ENCODE measurements at places on chromosomes 4 and X. TPM values are rescaled to one million over a fixed set of nuclear protein-coding genes. Genes with fewer than 3 reads are reported as not detected.
A peak's percentile ranks its signal among the peaks of the same experiment; 100 is the strongest.

DNA sequence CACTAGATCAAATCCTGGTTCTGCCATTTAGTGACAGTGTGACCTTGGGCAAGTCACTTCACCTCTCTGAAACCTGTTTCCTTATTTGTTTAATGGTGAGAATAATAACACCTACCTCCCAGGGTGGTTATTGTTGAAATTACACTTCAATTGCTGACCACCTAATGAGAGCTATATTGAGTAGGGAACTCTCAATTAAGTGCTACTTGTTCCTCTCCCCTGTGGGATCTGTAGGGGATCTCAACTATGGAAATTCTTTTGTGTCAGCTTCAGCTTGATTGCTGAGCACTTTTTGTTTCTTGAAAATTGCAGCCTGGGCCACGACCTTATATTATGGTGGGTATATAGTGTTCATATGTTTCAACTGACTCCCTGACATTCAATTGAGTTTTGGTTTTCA, 102.1 kb downstream of the SHROOM4 start:
- DNase-seq: no peak

- no peak for DNase-seq
Observed at GRCh38 chr4:150231107-150231770, 153.0 kb downstream of the DCLK2 start.

GRCh38 chr4:48193096-48193836, 59.2 kb upstream of the TXK start:
- no peak for DNase-seq

DNA sequence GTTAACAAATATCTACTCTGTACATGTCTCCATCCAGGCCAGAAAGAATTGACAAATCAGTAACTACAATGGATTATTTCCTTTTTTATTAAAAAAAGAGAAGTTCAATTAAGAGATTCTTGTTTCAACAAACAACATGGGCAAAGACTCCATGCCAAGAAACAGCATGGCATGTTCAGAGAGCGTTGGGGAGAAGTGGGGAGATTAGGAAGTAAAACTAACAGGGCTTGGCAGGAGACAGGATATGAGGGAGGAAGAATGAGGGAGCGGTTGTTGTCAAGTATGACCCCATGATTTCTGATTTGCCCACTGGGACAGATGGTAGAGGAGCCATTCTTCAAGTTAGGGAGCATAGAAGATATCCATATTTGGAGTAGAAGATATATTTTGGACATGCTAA, 128.4 kb downstream of the RNF150 start:
- DNase-seq: no peak

DNA sequence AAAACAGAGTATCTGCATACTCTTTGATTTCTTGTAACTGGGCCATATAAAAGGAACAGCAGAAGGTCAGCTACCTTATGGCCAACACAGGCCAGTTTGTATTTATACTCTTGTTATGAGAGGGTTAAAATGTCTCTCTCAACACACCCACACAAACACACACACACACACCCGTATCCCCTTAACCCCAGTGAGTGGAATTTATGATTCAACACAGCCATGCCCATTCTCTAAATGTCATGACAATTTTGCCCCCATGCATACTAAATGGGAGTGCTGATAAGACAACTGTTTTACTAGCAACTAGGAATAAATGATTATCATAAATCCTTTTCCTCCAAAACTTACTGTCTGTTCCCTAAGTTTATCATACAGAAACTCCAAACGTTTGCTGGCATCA, 22.1 kb upstream of the SCD5 start:
- DNase-seq: no peak

DNA sequence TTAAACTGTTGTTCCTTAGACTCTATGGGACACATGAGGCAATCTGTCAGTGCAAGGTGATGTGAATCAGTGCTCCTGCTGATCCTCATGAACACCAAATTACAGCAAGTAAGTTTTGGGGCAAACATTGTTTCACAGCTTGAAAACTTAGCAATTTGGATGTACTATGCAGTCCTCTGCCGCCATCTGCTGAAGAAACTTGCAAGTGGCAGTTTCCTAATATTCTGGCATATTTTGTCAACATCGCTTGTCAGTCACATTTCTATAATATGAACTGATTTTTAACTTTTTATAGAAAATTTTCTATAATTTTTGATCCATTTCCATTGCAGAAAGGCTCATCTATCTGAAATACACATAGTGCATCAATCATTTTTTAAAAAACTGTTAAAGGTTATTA, 56.3 kb downstream of the ZAR1 start:
- no peak for DNase-seq

DNA sequence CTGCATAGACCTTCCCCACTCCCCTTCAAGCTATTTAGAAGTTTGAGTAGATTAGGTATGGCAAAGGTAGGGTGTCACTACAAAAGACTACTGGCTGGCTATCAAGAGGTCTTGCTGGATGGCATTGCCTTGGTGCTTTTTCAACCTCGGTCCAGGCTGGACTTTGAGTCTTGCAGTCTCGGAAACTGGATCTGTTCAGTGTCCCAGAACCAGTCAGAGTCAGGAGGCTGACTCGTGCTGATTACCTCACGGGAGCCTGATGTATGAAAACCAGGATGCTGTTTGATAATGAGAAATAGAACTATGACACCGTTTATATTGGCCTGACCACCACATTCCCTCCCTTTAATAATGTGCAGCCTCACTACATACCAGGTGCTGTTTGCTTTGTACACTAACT, 2.7 kb upstream of the PHKA1 start:
- DNase-seq: no peak

DNA sequence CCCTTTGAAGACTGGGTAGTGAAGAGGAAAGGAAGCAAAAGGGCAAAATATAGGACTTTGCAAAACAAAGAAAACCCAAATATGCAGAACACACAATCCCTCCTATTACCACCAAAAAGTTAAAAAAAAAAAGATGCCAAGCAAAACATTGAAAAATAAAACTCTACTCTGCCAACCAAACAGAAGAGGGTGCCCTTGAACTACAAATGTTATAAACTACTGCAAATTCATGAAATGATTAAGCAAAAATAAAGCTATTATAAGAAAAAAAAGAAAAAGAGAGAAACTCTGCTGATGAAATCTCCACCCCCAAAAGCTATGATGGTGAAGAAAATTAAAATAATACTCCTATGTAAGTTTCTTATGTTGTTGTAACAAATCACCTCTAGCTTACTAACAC, 168.5 kb upstream of the STK26 start:
- no peak for DNase-seq

DNA sequence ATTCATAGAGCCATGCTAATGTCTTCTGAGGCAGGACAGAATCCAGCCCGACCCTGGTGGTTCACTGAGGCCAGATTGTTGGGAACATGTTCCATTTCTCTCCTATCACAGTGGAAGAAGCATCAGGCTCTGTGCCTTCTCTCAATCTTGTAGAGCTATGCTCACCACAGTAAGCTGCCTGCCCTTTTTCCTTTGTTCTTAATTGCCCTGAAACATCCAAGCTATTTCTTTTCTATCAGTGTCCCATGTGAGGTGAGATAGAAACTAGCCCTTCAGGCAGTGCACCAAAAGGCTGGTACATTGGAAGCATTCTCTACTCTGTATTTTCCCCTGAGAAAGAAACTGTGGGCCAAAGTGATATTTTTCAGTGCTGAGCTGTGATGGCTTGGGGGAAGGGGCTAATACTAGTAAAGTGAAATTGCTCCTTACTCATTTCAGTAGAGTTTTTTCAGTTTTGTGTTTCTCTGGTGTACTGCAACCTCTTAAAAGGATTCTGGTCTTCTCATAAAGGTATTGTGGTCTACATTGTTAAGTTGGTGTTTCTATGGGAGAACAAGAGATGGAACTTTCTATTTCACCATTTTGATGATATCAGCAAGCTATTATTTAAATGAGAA, 611.2 kb downstream of the RPA4 start:
- peak; percentile 3 for DNase-seq

- no peak for DNase-seq
Observed at GRCh38 chrX:112545051-112545450, 134.7 kb downstream of the LHFPL1 start.

GRCh38 chr4:84492737-84493091, 6.4 kb downstream of the NKX6-1 start:
- DNase-seq: no peak

DNA sequence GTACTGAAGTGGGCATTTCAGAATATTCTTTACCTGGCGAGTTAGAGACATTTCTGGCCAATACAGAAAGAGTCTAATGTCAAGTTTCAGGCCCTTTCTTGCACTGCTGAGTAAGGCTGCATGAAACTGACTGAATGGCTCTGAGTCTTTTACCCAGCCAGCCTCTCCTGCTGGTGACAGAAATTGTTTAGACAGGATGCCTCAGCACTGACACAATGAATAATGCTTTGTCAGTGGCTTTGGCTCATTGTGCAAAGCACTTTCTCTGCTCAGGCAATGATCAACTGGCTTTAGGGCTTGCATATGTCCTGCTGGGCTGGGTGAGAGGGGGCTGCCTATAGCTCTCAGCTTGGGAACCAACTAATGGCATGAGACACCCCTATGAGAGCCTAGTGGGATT, 45.5 kb downstream of the CLNK start:
- DNase-seq: no peak

DNA sequence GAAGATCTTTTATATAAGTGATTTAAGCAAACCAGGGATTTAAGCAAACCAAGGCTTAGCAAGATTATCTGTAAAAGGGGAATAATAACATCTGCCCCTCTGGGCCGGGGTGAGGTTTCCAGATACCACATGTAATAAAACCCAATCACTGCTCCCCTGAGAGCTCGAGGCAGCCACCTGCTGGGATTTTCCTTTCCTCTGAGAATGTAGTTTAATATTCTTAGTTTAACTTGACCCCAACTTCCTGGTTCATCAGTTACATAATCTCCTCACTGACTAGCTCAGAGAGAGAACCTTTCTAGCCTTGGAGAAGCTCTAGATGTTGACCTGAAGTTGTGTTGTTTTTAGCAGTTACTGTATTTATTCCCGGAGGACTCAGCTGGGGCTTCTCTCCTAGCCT, 322.4 kb downstream of the ARHGAP10 start:
- no peak for DNase-seq

GRCh38 chr4:73621357-73621756, 1.1 kb upstream of the RASSF6 start:
- DNase-seq: no peak

DNA sequence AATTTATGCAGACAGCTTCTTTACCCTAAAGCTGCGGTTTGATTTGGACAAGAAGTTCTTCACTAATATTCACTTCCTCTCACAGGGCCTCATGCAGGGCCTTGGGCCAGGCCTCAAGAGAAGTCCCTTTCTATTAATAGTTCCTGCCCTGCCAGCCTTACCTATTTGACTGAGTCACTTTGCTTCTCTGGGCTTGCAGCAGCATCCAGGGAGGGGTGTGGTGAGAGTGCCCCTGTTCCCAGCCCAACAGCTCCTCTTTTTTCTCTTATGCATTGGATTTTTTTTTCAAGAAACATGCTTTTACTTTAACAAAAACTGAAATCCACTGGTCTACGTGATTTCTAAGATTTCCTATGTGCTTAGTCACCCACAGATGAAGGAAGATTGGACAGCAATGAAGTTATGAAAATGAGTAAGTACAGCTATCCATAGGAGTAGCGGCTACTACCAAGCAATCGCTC, 26.7 kb downstream of the FAM156B start:
- DNase-seq: no peak

- no peak for DNase-seq
Observed at GRCh38 chr4:141375855-141376254, 155.2 kb downstream of the ZNF330 start.

DNA sequence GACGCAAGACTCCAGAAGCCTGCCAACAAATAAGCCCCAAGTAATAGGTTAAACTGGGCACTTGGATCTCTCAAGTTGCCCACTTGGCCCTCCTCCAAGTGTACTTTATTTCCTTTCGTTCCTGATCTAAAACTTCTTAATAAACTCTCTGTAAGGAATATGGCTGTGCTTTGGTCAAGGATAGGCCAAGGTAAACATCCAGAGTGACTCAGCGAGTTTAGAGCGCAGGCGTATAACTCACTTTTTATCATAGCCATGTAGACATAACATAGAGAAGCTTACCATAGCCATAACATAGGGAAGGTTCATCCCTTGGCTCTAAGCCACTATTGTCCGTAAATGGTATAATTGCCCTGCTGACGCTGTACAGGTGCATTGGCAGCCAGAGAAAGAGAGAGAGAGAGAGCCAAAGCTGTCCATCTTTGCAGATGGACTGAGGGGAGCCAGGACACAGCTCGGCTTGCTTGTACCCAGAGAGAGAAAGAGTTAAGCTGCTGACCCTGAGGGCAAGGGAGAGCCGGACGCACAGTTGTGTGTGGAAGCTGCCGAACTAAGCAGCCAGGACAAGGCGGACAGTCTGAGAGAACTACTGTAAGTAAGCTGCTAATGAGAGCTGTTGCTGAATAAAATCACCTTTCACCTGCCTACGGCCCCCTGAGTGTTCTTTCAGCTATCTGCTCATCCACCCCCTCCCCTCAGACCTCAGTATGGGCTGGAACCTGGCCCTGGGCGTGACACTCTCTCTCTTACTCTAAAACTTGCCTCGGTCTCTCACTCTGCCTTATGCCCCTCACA, 1.8 kb downstream of the TLR1 start:
- no peak for DNase-seq

DNA sequence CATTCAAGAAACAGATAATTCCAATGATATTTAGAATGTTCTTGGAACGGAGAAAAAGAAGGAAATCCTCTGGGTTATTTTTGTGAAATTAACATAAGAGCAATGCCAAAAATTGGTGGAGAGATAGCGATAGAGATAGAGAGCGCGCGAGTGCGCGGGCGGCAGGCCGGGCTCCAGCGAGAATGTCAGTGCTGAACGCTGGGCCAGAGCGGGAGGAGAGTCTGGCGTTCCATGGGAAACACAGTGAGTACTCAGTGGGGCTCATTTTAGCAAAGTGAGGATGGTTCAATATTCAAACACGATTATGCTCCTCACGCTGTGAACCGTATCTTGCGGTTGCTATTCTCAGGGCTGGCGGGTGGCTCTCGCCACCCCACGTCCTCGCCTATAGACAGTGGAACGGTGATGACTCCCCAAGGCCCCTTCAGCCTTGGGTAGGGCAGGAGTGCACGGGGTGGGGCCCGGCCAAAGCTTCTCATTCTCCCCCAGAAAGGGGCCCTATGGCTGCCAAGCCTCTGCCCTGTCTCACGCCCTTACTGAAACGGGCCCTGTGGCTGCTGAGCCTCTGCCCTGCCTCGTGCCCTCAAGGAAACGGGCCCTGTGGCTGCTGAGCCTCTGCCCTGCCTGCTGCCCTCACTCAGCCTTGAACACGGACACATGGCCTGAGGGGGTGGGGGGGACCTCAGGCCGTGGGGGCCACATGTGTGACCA, 16.9 kb downstream of the CPLX1 start:
- no peak for DNase-seq

GRCh38 chr4:38311495-38312126, 351.4 kb downstream of the PTTG2 start:
- no peak for DNase-seq

DNA sequence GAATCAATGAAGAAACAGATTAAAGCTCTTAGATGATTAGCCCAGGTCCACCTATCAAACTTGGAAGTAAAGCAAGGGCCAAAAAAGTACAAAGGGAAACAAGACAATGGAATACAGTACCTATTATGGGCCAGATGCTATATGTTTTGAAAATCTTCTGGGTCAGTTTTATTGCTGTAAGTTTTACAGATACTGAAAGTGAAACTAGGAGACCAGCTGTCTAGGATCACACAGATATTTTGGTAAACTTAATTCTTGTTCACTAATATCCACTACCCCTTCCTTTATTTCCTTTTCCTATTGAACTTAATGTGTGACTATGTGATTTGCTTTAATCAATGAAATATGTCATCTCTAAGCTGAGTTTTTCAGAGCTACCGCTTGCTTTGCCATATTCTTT, 505.4 kb upstream of the PITX2 start:
- no peak for DNase-seq

Gene ZXDA
- total RNA-seq: 4.6 TPM

Gene CSAG3
- not detected for total RNA-seq

Gene PLXNB3
- 1.5 TPM for total RNA-seq

Data from activated naive CD4-positive, alpha-beta T cell treated with anti-CD3 and anti-CD28 coated beads, Interleukin-2, amount 50 U/mL, for 72 hours (primary cell).